AG08396 (cell line): ENCODE measurements at places on chromosomes 3 and 15.

DNA sequence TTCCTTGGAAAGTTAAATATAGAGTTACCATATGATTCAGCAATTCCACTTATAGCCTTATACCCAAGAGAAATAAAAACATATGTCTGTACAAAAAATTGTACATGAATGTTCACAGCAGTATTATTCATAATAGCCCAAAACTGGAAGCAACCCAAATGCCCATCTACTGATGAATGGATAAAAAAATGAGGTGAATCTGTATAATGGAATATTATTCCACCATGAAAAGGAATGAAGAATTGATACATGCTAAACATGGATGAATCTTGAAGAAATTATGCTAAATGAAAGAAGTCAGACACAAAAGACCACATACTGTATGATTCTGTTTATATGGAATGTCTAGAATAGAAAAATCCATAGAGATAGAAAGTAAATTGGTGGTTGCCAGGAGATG is 61.4 kb downstream of the TTC23 start:
- DNase-seq = no peak

DNA sequence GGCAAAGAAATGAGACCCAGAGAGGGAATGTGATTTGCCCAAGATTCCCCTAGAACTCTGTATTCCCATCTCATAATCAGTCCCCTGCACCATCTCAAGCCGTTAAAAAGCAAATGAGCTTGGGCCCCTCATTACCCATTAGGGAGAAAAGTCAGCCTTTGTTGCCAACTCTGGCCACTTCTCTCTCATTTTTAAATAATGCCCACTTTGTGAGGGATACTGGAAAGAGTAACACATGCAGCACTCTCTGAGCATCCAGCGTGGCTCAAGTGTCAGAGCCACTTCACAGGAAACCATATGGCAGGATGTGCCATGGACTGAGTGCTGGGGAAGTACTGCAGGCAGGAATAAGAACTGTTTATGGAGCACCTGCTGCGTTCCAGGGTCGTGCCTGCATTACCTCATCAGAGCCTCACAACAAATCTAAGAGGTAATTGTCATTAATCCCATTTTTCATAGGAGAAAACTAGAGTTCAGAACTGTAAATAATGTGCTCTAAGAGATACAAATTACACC is 49.8 kb upstream of the SLC6A1 start:
- no peak for DNase-seq

DNA sequence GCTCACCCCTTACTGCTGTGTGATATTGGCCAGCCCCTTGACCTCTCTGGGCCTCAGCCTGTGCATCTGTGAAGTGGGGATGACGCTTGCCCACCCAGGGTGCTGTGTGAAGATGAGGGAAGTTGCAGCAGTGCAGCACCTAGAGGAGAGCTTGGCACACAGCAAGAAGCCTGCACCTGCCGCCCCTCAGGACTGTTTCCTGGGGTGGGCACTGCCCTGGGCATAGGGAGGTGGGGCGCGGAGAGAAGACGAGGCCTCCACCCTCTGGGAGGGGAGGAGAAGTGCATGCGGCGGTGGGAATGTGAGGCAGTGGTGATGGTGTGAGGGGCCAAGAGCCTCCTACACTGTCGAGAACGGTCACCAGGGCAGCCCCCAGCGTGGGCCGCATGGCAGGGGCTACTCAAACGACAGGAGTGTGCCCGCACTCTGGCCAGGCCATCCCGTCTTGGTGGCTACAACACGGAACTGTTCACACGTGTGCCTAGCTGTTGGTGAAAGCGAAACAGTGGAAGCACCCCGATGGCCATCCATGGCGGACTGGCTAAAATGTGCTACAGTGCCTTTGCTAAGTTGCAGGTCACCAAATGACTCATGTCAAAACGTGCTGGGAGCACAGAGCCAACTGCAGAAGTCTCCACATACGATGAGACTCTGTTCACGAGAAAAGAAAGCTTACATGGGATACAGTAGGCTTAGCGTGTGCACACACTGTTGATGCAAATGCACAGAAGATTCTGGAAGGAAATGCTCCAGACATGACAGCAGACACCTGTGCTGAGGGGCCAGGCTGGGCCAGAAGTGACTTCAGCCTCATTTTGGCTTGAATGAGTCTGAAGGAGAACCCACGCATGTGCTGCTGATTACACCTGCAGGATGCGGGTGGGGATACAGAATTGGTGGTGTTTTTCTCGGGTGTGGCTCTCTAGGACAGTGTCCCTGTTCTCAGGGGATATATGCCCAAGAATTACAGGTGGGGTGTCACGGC is 40.4 kb upstream of the IQSEC1 start:
- no peak for DNase-seq

GRCh38 chr3:67389176-67389575 is 265.2 kb downstream of the SUCLG2 start:
- DNase-seq = no peak

GRCh38 chr3:111252779-111253178 is 181.2 kb downstream of the NECTIN3 start:
- peak; percentile 57 for DNase-seq

- no peak for DNase-seq
Measured at GRCh38 chr3:16743276-16743675, 138.1 kb upstream of the DAZL start.

GRCh38 chr15:44501768-44502366 is 35.1 kb upstream of the EIF3J start:
- peak; percentile 16 for DNase-seq

GRCh38 chr15:53247041-53247708 is 457.0 kb upstream of the ONECUT1 start:
- no peak for DNase-seq

GRCh38 chr3:83193526-83193925 is 1432.1 kb upstream of the GBE1 start:
- no peak for DNase-seq

DNA sequence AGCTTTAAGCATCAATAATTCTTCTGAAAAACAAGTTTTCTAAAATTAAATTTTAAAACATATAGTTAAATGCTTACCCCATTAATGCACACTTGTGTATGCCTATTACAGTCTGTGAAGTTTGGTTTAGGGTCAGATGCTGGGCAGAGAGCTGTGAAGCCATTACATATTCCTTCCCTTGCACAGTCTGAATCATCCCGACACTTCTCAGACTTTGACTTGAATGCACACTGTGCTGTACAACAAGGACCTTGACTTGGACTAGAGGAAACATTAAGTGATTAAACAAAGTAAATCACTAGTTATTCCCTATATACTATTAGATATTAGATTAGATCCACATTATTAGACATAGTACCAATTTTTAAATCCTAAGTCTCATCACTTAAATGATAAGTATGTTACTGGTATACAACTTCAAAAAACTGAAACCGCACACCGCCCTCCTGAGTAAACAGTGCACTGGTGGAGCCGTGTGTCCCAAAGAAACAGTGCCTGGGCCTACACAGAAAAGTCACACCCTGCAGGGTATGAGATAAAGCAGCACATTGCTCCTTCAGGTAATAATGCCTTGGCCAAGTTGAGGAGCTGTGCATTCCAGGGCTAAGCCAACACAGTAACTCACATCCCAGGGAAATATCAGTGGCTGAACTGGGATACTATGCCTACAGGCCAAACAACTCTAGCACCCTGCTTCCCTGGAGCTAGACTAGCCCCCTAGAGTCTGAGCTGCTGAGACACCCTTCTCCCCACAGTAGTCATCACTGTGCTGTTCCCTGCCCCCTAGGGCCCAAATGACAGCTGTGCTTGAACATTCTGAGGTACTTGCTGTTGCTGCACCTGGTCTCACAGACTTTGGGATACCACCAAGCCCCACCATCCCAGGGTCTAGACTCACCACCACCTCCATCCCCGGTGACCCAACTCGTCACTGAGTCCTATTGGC is 137.5 kb downstream of the ADAM10 start:
- DNase-seq = no peak

DNA sequence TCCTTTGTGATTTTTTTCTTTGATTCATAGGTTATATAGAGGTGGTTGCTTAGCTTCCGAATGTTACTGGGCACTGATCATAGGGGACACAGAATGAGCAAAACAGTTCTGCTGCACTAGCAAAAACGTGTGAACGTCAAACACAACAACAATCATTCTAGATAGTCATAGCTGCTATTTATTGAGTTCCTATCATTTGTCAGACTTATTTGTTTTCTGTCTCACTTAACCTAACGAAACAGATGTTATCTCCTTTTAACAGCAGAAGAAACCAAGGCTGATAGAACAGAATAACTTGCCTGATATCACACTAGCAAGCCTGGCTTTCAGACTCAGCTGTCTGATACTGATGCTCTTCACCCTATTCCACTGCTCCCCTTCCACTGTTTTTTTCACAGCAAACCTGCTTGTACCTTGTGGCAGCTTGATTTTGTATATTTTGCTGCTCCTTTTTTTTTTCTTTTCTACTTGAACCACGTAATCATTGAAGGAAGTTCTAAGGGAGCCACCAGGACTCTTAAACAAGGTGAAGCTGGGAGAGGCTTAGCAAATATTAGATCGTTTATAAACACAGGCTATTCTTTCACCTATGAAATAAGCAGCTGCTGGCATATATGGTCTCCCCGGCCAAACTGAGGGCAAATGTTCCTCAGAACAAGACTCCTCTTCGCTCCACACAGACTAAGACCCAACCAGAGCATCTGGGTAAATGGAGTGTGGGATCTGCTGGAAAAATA is 78.8 kb downstream of the MCF2L2 start:
- DNase-seq = no peak

- DNase-seq = no peak
Measured at GRCh38 chr3:140093742-140094141, 158.8 kb downstream of the CLSTN2 start.

- DNase-seq = peak; percentile 90
Measured at GRCh38 chr3:197854596-197855343, 63.7 kb downstream of the LRCH3 start.

GRCh38 chr3:69751074-69751476 is 11.8 kb downstream of the MITF start:
- DNase-seq = no peak

GRCh38 chr3:100399341-100400071 is 1.4 kb downstream of the TOMM70 start:
- no peak for DNase-seq

- no peak for DNase-seq
Measured at GRCh38 chr3:190617185-190617584, 103.3 kb downstream of the IL1RAP start.

DNA sequence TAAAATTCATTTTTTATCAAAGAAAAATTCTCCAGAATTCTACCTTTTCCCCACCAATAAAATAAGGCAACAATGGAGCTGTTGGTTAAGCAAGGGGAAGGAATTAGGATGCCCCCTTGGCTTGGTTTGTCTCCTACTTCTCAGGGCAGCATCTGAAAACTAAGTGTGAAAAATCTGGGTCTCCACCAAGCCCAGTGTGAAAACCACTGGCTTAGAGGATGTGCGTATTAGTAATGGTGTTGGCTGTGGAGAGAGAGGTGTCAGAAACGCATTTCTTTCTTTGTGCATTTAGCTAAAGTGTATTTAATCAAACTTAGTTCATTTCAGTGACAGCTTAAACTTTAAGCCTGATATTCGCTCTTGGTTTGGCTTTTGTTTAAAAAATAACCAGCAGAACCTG is 662.7 kb downstream of the MCTP2 start:
- no peak for DNase-seq

DNA sequence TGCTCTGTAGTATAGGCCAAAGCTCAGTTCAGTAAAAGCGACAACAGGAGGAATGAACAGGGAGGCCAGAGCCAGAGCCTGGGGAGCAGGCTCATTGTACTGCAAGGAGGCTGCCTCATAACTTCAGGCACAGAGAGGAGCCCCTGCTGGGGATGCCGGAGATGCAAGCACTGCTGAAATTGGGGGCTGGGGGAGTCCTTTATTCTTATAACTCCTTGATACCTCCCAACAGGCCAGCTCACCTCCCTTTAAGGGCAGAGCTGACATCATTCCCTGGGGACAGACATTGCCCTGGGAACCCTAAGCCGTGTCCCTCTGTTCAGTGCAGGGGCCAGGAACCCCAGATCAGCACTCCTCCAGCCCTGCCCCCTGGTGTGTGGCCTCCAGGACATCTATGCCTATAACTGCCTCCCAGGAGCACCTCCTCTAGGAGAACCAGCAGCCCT is 83.8 kb upstream of the MRPS22 start:
- DNase-seq = no peak

GRCh38 chr15:35705884-35706585 is 160.1 kb upstream of the DPH6 start:
- DNase-seq = no peak

GRCh38 chr15:33084661-33085060 is 109.9 kb downstream of the FMN1 start:
- DNase-seq = no peak

DNA sequence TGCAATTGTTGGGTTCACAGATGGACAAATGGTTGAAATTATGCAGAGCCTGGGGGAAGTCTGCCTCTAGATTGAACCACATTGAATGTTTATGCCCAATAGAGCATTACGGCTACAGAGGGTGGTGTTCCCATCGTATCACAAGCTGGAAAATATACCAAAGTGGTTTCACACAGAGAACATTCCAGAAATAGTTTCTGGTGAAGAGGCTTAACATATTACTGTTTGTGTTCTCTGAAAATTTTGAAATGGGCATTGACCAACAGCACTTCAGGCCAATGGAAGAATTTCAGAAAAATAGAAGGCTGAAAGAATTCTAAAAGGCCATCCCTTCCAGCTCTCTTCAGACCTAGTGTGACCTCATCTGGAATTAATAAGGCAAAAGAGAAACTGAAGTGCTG is 203.9 kb downstream of the NEK10 start:
- DNase-seq = peak; percentile 29

GRCh38 chr15:69972436-69972835 is 125.3 kb downstream of the TLE3 start:
- DNase-seq = no peak

DNA sequence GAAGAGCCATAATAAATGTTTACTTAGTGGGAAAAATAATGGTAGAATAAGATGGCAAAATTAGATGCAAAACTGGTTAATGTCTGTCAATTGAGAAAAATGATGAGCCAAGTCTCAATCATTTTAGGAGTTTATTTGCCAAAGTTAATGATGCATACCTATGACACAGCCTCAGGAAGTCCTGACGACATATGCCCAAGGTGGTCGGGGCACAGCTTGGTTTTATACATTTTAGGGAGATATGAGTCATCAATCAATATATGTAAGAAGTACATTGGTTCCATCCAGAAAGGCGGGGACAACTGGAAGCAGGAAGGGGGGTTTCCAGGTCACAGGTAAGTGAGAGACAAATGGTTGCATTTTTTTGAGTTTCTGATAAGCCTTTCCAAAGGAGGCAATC is 31.5 kb downstream of the CLEC3B start:
- DNase-seq = no peak

- no peak for DNase-seq
Measured at GRCh38 chr3:14077310-14077709, 47.4 kb downstream of the CHCHD4 start.

- DNase-seq = no peak
Measured at GRCh38 chr3:65848024-65848423, 190.7 kb downstream of the MAGI1 start.

- DNase-seq = no peak
Measured at GRCh38 chr3:67593761-67594234, 60.6 kb downstream of the SUCLG2 start.
